Amniotic stem cell (primary cell): ENCODE measurements at places on chromosomes 13 and 19.

DNA sequence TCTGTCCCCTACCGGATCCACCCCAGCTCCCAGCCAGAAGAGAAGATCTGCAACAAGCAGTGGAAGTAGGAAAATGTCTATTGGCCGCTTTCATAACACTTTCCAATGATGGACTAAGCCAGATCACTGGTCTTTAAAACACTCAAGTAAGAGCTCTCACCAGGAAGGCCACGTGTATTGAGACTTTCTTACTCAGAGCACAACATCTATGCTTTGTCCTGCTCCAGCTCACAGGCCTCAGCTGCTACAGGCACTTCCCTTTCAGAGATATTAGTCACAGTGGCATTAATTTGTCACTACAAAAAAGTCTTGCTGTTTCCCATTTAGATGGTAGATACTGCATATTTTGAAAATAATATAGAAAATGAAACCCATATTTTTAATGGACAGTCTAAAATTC, 164.2 kb downstream of the ABCC4 start:
- DNase-seq = no peak

GRCh38 chr19:46812977-46813838, 24.8 kb upstream of the SLC1A5 start:
- no peak for DNase-seq

GRCh38 chr19:51272183-51272810, 21.4 kb downstream of the SIGLECL1 start:
- DNase-seq = no peak

DNA sequence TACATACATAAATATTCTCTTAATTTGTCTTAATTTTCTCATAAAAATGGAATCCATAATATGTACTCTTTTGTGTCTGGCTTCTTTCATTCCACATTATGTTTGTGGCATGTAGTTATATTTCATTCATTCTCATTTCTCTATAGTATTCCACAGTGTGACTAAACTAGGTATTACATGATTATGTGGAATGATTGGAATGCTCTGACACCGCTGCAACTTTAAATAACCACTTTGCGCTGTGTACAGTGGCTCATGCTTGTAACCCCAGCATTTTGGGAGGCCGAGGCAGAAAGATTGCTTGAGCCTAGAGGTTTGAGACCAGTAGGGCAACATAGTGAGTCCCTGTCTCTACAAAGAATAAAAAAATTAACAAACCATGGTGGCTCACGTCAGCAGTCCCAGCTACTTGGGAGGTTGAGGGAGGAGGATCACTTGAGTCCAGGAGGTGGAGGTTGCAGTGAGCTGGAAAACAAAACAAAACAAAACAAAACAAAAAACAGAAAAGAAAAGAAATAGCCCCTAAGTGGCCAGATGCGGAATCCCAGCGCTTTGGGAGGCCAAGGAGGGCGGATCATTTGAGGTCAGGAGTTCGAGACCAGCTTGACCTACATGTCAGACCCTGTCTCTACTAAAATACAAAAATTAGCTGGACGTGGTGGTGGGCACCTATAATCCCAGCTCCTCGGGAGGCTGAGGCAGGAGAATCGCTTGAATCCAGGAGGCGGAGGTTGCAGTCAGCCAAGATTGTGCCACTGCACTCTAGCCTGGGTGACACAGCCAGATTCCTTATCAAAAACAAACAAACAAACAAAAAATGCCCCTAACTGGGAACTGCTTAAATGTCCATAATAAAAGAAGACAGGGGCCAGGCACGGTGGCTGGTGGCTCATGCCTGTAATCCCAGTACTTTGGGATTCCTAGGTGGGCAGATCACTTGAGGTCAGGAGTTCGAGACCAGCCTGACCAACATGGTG, 8.0 kb upstream of the SAE1 start:
- DNase-seq = peak; percentile 42

- no peak for DNase-seq
Measured at GRCh38 chr13:44120043-44120442, 240.3 kb downstream of the LACC1 start.

- DNase-seq = no peak
Measured at GRCh38 chr13:30416471-30416870, 5.8 kb upstream of the UBE2L5 start.
